ENCODE measurements at places on chromosomes 4 and X. TPM values are rescaled to one million over a fixed set of nuclear protein-coding genes. Genes with fewer than 3 reads are reported as not detected.

The FGD1 gene
- total RNA-seq, result 18.5 TPM

GRCh38 chr4:181264893-181265292 lies 978.3 kb upstream of the TENM3 start:
- DNase-seq, result no peak
- H3K27ac ChIP-seq, result no peak overlapping the region
- H3K27me3 ChIP-seq, result no peaks in the 10 kb centered on the region
- H3K36me3 ChIP-seq, result no peaks in the 10 kb centered on the region

GRCh38 chr4:127335073-127335620 lies 297.6 kb upstream of the INTU start:
- no peaks in the 10 kb centered on the region for H3K27me3 ChIP-seq
- no peaks in the 10 kb centered on the region for H3K36me3 ChIP-seq
- H3K4me1 ChIP-seq, result no peaks in the 10 kb centered on the region
- H3K27ac ChIP-seq, result no peak overlapping the region

- DNase-seq, result no peak
- H3K36me3 ChIP-seq, result no peaks in the 10 kb centered on the region
- H3K4me1 ChIP-seq, result no peaks in the 10 kb centered on the region
- H3K4me3 ChIP-seq, result no peak overlapping the region
- no peak overlapping the region for H3K27ac ChIP-seq
Measured at GRCh38 chrX:94524867-94525266, 850.9 kb downstream of the FAM133A start.

DNA sequence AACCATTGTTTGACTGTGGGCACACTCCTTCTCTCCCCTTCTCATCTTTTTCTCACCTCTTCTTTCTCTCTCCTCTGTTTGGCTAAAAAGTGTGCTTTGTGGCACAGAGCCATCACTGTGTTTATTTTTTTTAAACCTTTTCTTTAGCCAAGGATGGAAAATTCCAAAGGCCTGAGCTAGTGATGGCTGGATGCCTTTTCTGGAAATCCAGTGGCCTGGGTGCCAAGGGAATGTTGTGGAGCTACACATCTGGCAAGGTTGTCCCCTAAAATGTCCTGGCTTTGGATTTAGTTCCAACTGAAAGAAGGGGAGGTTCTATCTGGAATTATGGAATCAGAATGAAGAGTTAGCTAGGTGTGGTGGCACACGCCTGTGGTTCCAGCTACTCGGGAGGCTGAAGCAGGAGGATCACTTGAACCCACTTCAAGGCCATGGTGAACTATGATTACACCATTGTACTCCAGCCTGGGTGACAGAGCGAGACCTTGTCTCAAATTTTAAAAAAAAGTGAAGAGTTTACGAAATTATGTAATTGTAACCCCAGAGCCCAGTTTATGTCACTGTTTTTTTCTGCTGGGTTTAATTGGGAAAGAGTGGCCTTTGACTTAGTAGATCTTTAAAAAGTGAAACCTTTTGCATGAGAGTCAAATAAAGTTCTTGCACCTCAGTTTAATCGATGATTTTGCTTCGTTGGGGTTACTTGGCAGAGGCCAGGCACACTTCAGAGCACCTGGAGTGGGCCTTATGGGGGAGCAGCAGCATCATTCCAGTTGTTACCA lies 17.7 kb downstream of the DOCK11 start:
- H3K36me3 ChIP-seq, result no peaks in the 10 kb centered on the region
- H3K27me3 ChIP-seq, result no peaks in the 10 kb centered on the region
- H3K27ac ChIP-seq, result no peak overlapping the region
